ENCODE measurements at places on chromosomes 5 and 9. TPM values are rescaled to one million over a fixed set of nuclear protein-coding genes. Genes with fewer than 3 reads are reported as not detected.
A peak's percentile ranks its signal among the peaks of the same experiment; 100 is the strongest.

DNA sequence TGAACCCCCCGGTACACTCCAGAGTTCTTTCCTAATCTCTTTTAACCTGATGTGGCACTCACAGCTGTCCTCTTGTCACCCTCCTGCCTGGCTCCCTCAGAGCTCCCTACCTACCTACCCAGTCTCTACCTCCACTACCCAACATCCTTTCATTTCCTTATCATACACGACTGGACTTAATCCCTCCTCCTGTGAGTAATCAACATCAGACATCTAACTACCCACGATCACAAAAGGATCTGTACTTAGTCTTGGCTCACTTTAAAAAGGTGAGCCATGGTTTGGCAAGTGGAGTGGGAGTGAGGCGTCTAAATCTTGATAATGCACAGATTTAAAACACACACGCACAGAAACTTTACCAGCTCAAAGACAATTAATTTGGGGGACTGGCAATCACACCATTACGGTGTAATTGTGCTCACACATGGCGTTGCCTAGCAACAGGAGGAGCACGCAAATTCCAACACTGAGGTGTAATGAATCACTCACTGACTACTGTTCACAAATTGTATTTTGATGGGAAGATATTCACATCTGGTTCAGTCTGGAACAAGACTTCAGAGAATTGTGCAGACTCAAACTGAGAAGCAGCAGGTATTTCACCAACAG, 235.9 kb downstream of the EPB41L4A start:
- DNase-seq, result no peak

DNA sequence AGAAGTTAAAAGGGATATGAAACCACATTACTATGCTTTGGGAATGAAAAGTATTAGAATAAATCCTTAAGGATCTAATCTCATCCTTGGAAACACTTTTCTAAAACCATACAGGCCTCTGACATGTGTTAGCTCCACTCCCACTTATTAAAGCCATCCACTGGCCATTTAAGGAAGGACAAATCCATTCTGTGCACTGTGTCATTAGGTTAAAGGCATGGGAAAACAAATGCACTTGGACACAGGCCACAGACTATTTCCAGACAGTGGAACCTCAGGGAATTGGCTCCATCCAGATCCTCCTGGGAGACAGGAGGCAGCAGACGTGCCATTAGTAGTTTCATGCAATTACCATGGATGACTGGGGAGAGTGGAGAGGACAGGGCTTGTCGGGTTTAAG, 454.9 kb downstream of the ENC1 start:
- no peak for DNase-seq

DNA sequence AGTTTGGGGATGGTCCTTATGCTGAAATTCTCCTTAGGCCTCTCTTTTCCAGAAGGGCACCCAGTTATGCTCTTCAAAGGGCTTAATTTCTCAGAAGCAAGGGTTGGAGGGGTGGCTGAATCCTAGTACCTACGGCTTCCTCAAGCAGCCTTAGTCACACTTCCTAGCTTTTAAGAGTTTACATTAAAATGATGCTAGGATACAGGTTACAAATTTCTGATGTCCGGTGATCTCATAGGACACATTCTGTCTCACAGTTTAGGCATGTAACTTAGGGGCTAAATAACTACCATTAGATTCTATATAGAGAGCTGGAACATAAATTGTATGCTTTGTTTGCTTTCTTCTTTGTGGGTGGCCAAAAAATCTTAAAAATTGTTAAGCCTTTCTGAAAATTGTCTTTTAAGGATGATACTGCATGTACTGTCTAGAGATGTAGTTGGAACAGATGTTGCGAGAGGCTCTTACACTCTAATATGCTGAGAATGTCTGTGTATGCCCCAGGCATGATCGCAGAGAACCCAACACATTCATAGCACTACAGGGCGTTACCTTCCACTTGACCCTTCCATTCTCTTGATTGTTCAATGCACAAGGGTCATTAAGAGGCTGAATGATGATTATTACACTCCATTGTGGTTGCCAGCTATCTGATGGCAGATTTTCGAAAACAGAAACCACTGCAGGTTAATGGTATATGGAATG, 139.1 kb downstream of the TMEM38B start:
- no peak for DNase-seq

- DNase-seq, result no peak
Observed at GRCh38 chr5:125756456-125756855, 666.8 kb upstream of the GRAMD2B start.

DNA sequence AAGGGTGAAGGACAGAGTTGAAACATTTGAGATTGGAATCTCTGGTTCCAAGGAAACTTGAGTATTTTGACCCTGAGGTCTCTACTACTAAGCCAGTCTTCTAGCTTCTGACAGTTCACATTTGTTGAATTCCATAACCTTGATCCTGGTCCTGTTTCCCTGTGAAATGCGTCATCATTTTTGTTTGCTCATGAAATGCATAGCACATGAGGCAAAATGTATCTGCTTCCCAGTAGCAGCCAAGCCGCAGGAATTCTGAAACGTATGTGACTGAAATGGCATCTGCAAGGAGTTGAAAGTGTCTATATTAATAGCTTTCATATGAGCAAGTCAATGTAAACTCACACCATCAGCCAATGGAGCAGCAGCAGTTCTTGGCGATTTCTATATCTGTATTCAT, 307.9 kb downstream of the CSNK1G3 start:
- no peak for DNase-seq

DNA sequence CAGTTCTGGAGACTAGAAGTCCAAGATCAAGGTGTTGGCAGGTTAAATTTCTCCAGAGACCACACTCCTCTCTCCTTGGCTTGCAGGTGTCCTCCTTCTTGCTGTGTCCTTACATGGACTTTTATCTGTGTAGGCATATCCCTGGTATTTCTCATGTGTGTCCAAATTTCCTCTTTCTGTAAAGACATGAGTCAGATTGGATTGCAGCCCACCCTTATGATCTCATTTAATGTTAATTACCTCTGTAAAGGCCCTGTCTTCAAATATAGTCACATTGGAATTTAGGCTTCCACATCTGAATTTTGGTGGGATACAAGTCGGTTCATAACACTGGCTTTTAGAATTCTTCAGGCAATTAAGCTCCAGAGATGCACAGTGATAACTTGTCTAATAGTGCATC, 322.2 kb upstream of the GRIA1 start:
- DNase-seq, result no peak

- no peak for DNase-seq
Observed at GRCh38 chr5:141272906-141273305, 27.7 kb downstream of the PCDHB15 start.

DNA sequence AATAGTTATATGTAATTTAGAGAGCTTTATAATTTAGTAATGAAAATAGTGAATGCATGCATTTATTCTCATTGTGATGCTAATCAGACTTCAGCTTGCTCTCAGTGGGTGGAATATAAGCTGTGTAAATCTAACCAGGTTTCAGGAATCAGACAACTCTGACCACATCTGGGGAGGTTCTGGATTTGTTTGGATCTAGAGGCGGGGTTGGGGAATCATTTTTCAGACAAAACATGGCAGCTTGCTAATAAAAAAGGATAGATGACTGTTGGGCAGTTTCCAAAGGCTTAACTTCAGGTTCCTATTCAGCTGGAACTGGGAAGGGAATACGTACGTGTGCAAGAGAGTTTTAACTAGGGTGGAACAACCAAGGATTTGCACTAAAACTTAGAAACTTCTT, 43.2 kb upstream of the MAMDC2 start:
- DNase-seq, result no peak

DBH gene
- total RNA-seq, result not detected

DNA sequence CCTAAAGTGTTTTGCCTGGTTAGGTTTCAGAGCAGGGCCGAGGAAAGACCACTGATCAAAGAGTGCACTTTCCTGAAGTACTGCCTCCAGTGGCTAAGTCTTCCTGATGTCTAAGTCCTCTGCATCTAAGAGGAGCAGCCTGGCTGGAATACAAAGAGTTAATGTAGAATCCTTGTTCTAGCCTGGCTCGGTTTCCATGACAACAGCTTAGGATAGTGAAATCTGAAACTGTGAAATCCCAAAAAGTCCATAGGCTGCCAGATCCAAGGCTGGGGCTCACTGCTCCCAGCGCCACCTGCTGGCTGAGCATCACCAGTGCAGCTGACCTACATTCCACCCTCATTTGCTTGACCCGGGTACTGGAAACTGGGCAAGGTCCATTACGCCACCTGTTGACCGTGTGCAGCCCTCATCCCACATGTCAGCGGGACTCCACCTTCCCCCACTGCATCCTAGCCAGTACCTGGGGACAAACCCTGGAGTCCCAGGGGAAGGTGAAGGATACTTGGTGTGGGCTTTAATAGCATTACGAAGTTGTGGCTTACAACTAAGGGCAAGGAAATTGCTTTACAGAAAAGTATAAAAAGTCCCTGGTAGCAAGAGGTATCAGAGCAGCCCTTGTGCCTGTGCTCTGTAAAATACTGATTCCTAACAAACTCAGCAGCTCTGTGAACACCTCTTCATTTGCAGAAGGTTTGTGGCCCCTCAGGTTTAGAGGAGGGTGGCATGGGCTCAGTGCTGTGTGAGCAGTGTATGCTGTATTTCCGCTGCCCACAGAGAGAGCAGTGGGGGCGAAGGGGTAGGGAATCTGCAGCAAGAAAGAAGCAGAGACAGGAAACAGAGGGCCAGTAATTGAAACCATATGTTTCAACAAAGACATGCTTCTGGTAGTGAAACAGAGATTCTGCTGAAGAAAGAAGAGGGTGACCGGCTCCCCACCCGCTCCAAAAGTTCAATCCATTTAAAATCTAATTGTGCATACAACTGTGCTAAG, 36.0 kb downstream of the PCDHGC5 start:
- peak; percentile 91 for DNase-seq

GRCh38 chr5:154783774-154784460, 28.7 kb downstream of the LARP1 start:
- no peak for DNase-seq

IARS1 gene
- 56.3 TPM for total RNA-seq

FIBCD1 gene
- 0.59 TPM for total RNA-seq

GRCh38 chr9:76756941-76757673, 7.1 kb upstream of the PCA3 start:
- DNase-seq, result no peak

DNA sequence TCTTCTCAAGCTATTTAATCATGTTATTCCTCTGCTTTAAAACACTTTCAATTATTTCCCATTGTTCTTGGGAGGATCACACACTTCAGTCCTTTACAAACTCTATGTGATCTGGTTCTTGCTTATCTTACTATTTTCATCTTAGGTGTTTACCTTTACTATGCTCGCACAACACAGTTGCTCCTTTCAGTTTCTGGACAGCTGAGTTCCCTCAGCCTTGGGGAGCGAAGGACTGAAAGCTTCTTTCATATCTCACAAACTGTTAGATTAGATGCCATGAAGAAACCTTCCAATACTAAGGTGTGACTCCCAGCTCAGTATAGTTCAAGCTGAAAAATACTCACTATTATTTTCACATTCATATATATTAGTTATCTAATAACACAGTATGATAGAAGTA, 117.9 kb downstream of the CDC42SE2 start:
- DNase-seq, result no peak

DNA sequence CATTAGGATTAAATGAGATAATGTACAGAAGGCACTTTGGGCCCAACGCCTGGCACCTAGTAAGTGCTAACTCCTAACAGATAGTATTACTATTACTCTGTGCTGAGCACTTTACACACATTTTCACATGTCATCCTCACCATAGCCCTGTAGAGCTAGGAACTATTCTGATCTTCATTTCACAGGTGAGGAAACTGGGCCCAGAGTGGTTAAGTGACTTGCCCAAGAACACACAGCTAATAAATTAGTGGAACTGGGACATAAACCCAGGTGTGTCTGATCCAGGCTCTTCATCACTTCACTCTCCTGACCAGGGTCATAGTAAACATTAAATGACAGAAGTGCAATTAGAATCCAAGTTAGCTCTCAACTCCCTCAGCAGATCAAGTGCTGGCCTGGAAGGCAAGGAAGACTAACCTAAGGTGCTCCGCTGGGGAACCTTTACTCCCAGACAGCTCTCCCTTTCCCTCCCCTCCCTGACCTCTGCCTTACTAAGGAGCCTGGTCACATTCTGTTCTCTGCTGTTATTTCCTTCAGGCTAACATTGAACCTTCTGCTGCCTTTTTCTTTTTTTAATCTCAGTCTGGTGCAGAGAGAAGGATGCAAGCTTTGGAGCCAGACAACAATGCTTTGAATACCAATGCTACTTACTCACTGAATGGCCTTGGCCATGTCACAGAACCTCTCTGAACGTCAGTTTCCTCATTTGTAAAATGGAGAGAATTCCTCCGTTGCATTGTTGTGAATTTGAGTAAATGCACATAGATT, 4.1 kb upstream of the ADRA1B start:
- no peak for DNase-seq

DNA sequence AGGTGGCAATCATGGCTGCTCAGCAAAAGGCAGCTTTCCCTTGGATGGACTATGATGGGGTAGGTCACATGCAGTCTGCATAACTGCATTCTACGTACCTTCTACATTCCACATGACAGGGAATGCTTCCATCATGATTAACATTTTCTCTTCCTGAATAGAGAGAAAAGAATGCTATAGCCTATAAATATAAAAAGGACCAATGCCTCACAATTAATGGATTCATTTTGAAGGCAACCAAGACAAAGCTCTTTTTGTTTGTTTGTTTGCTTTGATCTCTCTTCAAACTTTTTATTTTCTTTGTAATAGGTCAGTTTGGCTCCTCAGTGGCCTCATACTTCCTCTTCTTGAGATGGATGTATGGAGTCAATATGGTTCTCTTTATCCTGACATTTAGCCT, 201.3 kb downstream of the ALDH1A1 start:
- no peak for DNase-seq

GAS1 gene
- 21.8 TPM for total RNA-seq

DNA sequence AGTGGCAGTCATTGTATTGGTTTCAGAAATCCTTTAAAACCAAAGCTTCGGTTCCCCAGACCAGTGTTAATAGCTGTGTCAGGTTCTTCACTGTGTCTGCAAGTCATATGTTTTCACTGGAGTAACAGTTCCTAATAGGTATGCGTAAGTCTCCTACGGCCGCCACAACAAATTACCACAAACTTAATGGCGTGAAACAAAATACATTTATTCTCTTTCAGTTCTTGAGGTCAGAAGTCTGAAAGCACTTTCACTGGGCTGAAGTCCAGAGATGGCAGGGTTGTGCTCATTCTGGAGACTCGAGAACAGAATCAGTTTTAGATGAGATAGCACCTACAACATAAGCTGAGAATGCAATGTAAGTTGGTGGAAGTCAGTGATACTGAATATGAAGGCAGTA, 556.2 kb downstream of the TLE4 start:
- no peak for DNase-seq

GRCh38 chr9:75612754-75613153, 277.7 kb upstream of the PCSK5 start:
- no peak for DNase-seq

ZFP37 gene
- 1.0 TPM for total RNA-seq

PCDHB16 gene
- 2.2 TPM for total RNA-seq

FOXI1 gene
- not detected for total RNA-seq

GRCh38 chr5:144144956-144145751, 25.3 kb downstream of the YIPF5 start:
- DNase-seq, result no peak

GRCh38 chr9:72932619-72933018, 20.2 kb downstream of the ALDH1A1 start:
- DNase-seq, result no peak
